Cortex of kidney (tissue), 1 donor: ENCODE measurements at places on chromosomes 13 and 19.

- no peak for DNase-seq
Measured at GRCh38 chr19:54955376-54955775, 8.0 kb upstream of the NLRP7 start.

- no peak for DNase-seq
Measured at GRCh38 chr13:99548448-99548847, 47.2 kb downstream of the TM9SF2 start.

- DNase-seq = no peak
Measured at GRCh38 chr19:1410136-1410786, 2.9 kb downstream of the DAZAP1 start.

- no peak for DNase-seq
Measured at GRCh38 chr19:41398598-41398997, 980 bp downstream of the BCKDHA start.

- DNase-seq = no peak
Measured at GRCh38 chr13:78659732-78660494, 958 bp upstream of the OBI1 start.

DNA sequence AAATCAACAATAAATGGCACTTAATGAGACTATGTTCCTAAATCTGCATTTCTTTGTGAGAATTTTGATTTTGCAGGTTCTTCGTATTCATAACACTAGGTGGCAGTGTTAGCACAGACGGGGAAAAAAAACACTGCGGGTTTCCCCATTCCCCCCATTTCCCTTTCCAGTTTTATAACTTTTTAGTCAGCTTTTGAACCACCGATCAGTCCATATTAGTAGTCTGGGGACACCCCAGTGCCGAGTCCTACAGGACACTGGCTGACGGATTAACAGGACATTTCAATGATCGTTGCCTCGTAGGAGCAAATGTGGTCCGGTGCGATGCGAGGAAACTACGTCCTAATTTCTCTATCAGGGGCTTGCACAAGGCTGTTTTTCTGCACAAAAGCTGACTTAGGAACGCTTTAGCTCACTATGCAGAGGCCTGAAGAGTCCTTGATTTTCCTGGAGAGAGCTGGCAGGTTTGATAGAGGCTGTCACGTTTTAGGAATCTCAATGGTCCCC is 234.3 kb downstream of the LMO7 start:
- DNase-seq = no peak

DNA sequence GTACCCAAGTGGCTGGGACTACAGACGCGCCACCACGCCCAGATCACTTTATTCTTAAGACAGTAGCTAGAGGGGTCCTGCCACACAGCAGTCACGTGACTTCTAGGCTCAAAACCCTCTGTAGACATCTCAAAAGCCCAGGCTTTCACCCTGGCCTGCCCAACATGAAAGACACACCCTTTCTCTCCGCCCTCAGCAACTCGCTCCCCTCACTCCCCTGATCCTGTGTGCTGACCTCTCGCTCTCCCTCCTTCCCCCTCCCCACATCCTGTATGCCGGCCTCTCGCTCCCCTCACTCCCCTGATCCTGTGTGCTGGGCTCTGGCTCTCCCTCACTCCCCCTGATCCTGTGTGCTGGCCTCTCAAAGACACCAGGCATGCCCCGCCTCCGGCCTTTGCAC is 77.4 kb downstream of the SLC15A1 start:
- no peak for DNase-seq

DNA sequence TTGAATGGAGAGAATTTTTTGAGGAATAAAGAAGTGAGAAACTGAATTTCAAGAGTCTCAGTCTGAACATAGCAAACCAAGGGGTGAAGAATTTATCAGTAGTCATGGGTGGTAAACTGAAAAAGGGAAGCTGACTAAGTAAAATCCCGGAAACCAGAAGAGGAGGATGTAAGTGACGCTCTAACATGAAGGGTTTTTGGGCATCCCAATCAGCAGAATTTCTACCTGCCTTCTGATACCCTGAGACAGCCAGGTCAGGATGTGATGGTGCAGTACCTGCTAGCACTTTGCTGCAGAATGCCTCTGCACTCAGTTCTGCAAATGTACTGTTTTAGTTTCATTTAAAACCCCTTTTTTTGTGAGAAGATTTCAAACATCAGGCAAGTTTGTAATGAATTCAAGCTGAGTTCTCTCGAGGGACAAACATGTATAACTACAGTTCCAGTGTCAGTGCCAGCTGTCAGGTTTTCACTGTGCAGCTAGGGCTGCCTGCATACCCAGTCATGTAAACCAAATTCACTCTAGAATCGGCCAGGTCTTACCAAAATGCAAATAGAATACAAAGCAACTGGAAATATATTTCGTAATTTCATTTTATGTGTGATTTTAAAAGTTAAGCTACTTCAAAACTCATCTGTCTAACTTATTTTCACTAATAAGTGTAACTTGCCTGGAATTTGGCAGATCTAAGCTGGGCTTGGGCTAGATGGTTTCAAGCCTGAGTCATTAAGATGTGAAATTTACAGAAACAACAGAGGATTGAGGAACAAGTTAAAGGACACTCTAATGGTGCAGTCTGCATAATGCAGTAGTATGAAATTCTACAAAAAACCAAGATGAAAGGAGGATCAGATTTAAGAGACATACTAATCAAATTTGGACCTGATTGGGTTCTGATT is 13.8 kb downstream of the METTL21C start:
- DNase-seq = no peak

GRCh38 chr13:94479616-94480015 is at the start of gene DCT:
Gene DCT (minus strand): TSS chr13:94479682. CDS start chr13:94479255, 427 bp downstream.
- DNase-seq = no peak

- no peak for DNase-seq
Measured at GRCh38 chr19:15198951-15199660, 1.7 kb downstream of the NOTCH3 start.

DNA sequence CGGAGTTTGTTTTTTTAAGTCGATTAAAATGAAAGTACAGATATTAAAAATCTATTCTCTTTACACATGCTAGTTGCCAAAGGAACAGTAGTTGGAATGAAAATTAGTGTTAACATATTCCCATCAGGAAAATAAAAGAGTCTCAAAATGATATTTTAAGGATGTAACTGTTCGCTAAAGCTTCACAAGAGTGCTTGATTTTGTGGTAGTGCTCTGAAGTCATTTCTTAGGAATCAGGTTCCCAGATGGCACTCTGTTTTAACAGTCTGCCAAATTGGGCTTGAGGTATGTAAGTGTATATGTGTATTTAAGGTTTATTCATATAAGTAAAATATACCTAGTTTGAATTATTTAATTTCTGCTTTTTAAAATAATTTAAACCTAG is 128.8 kb downstream of the LMO7 start:
- no peak for DNase-seq

DNA sequence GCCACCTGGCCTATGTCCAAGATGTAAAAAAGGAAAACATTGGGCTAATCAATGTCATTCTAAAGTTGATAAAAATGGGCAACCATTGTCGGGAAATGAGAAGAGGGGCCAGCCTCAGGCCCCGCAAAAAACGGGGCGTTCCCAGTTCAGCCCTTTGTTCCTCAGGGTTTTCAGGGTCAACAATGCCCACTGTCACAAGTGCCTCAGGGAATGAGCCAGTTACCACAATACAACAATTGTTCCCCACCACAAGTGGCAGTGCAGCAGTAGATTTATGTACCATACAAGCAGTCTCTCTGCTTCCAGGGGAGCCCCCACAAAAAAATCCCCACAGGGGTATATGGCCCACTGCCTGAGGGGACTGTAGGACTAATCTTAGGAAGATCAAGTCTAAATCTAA is 112.5 kb downstream of the ZNF486 start:
- no peak for DNase-seq

- DNase-seq = no peak
Measured at GRCh38 chr13:110702591-110703526, 3.1 kb downstream of the CARS2 start.

DNA sequence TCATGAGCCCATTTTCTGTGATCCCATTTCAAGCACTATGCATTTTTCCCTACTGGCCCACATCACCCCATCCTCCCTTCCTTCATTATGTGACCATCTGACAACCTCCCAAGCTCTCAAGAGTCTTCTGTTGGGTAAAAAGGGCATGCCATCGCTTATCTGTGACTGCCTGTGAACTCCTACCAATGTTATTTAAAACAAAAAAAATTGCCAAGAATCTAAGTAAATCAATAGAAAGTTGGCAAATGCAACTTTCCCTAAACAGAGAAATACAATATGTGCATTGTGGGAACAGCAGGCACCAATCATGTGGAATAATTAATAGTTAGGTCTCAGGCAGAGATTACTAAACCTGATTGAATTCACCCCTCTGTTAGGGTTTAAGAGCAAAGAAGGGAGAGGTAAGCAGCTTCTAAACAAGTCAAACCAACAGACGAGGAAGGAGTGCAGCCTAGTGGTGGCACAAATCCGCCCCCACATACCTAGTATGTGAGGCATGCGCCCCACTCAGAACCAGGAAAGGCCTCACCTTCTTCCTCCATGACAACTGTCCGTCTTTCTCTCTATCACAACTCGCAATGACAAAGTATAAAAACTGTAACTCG is 29.8 kb downstream of the DZIP1 start:
- no peak for DNase-seq

DNA sequence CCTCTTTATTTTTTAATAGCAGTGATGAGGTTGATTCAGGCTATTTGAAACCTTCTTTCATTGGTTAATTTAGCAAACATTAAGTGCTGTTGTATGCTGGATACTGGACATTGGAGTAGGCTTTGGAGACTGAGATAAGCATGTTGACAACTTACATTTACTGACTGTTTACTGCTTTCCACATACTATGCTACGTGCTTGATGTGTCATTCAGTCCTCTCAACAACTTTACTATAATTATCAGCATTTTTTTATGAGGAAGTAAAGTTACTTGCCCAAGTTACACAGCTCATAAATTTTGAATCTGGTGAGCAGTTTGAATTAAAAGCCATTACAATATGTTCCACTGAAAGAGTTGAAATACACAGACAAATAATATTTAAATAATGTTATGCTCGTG is 83.8 kb downstream of the GJA3 start:
- no peak for DNase-seq

- DNase-seq = no peak
Measured at GRCh38 chr13:73351730-73352129, 292.9 kb downstream of the KLF5 start.

- no peak for DNase-seq
Measured at GRCh38 chr13:68390987-68391386, 1160.9 kb upstream of the PCDH9 start.

DNA sequence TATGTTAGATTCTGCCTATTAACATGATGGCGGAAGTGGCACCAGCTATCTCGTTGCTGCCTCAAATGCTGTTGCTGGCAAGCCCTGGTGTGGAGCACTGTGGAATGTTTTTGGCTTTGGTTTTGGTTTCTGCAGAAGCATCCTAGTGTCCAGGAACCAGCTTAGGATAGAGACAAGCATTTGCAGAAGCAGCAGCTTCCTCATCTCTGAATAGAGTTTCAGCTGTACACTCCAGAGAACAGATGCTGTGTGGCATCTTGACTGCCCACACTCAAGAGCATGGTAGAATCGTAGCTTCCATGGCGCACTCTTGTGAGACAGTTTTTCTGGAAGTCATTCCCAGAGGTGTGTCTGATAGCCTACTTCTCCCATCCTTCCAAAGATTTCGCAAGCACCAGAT is 145.3 kb upstream of the RXFP2 start:
- DNase-seq = no peak

DNA sequence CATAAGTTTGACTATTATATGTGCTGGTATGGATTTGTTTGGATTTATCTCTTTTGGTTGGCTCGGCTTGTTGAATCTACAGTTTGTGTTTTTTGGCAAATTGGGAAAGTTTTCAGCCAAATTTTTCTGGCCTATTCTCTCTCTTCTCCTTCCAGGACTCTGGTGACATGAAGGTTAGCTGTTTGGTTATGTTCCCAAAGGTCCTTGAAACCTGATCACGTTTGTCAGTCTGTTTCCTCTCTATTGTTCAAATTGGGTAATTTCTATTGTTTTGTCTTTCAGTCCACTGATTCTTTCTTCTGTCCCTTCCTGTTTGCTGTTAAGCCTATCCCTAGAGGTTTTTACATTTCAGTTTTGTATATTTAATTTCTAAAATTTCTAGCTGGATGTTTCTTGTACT is 81.5 kb upstream of the SHISA2 start:
- no peak for DNase-seq

DNA sequence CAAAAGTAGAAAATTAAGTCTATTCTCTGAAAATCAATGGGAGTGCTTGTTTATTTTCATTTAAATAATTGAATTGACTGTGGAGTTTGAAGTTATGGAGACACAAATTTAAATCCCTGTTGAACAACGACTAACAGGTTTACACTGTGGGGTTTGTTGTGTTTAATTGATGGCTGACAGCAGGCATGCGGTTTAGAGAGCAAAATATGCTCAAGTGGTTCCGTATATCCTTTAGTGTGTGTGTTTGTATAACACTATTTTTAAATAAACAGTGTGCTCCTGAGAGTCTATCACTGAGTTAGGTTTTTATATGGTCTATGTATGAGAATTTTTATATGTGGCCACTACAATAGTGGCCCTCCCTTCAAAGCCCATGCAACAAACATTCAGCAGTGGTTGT is 332.0 kb downstream of the GPC6 start:
- no peak for DNase-seq

DNA sequence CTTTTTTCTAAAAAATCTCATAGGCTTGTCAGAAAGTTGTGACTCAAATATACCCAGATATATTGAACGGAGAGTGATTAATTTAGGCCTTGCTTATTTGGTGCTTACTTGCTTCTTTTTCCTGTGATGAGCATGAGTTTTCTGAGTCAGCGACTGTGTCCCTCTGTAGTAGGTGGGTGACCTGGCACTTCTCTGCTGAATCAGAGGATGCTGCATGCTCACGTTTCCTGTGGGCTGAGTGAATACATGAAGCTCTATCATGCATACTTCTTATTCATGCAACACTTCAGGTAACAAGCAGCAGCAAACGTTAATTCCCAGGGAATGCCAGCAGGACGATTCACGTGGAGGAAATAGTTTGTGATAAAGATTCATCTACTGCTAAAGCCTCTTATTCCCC is 245.0 kb downstream of the KLF5 start:
- no peak for DNase-seq
